ENCODE measurements at places on chromosomes 5 and 9. TPM values are rescaled to one million over a fixed set of nuclear protein-coding genes. Genes with fewer than 3 reads are reported as not detected.
A peak's percentile ranks its signal among the peaks of the same experiment; 100 is the strongest.

RASEF gene
- 0.29 TPM for total RNA-seq

ROR2 gene
- total RNA-seq = 37.4 TPM

GRCh38 chr5:153559926-153560325 lies 69.5 kb downstream of the GRIA1 start:
- H3K36me3 ChIP-seq = no peaks in the 10 kb centered on the region
- no peak overlapping the region for H3K4me3 ChIP-seq
- no peaks in the 10 kb centered on the region for H3K4me1 ChIP-seq
- DNase-seq = no peak
- no peak overlapping the region for H3K27ac ChIP-seq
- H3K27me3 ChIP-seq = no peaks in the 10 kb centered on the region

DNA sequence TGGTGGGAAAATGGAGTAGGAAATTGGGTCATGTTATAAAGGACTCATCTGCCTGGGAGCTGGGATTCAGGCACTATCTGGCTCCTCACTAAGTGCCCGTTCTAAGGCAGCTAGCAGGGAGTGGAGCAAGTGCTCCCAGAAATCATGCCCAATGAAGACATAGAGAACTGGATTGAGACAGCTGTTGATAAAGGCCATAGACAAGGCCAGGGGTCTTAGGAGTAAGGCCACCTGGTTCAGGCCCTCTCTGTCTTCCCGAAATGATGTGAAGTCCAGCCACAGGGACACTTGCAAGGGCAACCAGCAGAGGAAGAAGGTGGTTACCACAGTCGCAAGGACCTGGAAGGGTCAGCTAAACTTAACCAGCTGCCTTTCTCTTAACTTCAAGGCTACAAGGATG lies 20.1 kb upstream of the SPINK1 start:
- H3K36me3 ChIP-seq = no peaks in the 10 kb centered on the region
- DNase-seq = no peak
- no peaks in the 10 kb centered on the region for H3K4me1 ChIP-seq
- H3K27me3 ChIP-seq = no peaks in the 10 kb centered on the region
- H3K4me3 ChIP-seq = no peak overlapping the region

DNA sequence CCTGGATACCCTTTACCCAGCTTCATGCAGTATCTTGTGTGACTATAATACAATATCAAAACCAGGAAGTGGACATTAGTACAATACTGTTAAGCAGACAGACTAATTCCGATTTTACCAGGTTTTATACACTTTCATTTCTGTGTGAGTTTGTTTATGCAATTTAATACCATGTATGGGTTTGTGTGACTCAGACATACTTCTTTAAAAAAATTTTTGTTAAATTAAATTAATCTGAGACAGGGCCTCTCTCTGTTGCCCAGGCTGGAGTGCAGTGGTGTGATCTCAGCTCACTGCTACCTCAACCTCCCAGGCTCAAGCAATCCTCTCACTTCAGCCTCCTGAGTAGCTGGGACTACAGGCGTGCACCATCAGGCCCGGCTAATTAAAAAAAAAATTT lies 156.8 kb downstream of the GAPVD1 start:
- no peak overlapping the region for H3K4me3 ChIP-seq
- H3K27me3 ChIP-seq = no peaks in the 10 kb centered on the region
- H3K27ac ChIP-seq = no peak overlapping the region

- H3K27me3 ChIP-seq = no peaks in the 10 kb centered on the region
- H3K36me3 ChIP-seq = no peaks in the 10 kb centered on the region
Observed at GRCh38 chr5:36535859-36536615, 70.4 kb upstream of the SLC1A3 start.

- H3K27me3 ChIP-seq = no peaks in the 10 kb centered on the region
- H3K4me3 ChIP-seq = no peak overlapping the region
- H3K27ac ChIP-seq = no peak overlapping the region
- DNase-seq = no peak
- H3K4me1 ChIP-seq = peaks cover 14% of the 10 kb centered on the region
Observed at GRCh38 chr9:111839987-111840386, 45.2 kb upstream of the SHOC1 start.

GRCh38 chr5:133756036-133756435 lies 143.7 kb upstream of the FSTL4 start:
- no peak overlapping the region for H3K27ac ChIP-seq
- H3K36me3 ChIP-seq = no peaks in the 10 kb centered on the region
- no peaks in the 10 kb centered on the region for H3K27me3 ChIP-seq
- no peak overlapping the region for H3K4me3 ChIP-seq

GRCh38 chr5:179601871-179602625 lies 21.4 kb downstream of the HNRNPH1 start:
- no peak overlapping the region for H3K4me3 ChIP-seq
- no peak for DNase-seq
- no peaks in the 10 kb centered on the region for H3K27me3 ChIP-seq
- no peak overlapping the region for H3K27ac ChIP-seq
- peaks cover 51% of the 10 kb centered on the region for H3K36me3 ChIP-seq

DNA sequence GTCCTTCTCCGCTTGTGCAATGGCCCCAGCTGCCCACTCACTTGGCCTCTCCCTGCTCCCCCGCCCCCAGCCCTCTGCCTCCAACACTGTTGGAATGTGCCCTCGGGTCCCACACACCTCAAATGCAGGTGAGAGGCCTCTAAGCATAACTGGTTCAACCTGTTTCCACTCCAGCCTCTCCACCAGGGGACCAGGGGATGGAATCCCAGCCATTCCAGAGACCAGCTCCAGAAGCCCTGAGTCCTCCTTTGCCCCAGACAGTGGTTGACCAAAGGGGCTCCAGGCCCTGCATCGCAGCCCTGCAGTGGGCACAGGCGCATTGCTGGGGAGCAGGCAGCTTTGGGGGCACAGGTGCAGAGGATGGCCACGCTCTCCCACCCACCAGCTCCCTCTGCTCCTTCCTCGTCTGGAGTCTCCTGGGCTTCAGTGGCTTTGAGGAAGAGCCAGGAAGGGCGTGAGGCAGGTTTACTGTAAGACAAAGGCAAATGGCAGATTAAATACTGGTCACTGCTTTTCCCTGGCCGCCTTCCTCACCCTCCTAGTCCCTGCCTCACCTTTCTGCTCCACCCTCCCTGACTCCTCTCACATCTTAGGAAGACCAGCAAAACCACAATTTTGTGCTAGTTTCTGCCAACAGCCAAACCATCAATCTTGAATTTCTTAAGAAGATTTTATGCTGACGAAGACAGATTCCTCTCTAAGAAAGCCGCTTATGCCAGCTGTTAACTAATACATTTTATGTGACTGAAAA lies 29.1 kb upstream of the IRX2 start:
- no peak overlapping the region for H3K27ac ChIP-seq
- no peak for DNase-seq

DNA sequence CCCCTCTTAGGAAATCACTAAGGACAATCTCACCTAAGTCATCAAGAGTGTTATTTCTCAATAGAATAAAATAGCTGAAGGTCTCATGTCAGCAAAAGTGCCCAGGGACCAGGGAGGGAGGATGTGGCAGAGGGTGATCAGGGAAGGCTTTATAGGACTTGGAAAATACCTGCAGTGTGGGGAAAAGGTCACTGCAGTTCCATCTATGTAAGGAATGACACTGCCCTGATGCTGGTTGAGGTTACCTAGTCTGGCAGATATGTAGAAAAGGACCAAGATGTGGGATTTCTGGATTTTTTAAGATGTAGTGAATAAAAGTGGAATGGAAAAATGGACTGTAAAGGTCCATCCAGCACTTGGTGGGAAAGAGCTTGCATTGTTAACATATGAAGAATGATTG lies 18.3 kb downstream of the PRDM9 start:
- DNase-seq = no peak
- H3K27ac ChIP-seq = no peak overlapping the region
- H3K36me3 ChIP-seq = no peaks in the 10 kb centered on the region

GRCh38 chr5:141359790-141360426 lies at the start of gene PCDHGB2:
Gene PCDHGB2 (plus strand): TSS chr5:141359994. CDS start chr5:141360136, 142 bp downstream.
- no peak for DNase-seq
- no peak within 1 kb of the TSS for H3K27ac ChIP-seq
- H3K4me1 ChIP-seq = no peaks in the 10 kb centered on the region
- no peaks in the 10 kb centered on the region for H3K36me3 ChIP-seq

GRCh38 chr5:20618340-20618739 lies 630.3 kb upstream of the CDH18 start:
- H3K36me3 ChIP-seq = no peaks in the 10 kb centered on the region
- no peaks in the 10 kb centered on the region for H3K27me3 ChIP-seq
- no peak for DNase-seq
- no peaks in the 10 kb centered on the region for H3K4me1 ChIP-seq
- H3K27ac ChIP-seq = no peak overlapping the region

DNA sequence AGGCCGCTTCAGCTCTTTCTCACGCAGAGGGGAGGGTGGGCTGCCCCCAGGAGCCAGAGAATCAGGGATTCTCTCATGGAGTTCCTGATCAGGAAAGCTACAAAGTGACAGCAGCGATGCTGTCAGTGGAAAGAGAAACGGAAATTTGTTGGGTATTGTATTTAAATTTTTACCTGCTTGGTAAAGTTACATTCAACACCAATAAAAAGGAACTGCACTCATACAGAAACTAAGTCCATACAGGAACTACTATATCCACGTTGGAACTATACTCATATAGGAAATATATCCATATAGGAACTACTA lies 325.5 kb upstream of the IRX4 start:
- H3K4me1 ChIP-seq = no peaks in the 10 kb centered on the region
- no peak for DNase-seq
- no peak overlapping the region for H3K27ac ChIP-seq

DNA sequence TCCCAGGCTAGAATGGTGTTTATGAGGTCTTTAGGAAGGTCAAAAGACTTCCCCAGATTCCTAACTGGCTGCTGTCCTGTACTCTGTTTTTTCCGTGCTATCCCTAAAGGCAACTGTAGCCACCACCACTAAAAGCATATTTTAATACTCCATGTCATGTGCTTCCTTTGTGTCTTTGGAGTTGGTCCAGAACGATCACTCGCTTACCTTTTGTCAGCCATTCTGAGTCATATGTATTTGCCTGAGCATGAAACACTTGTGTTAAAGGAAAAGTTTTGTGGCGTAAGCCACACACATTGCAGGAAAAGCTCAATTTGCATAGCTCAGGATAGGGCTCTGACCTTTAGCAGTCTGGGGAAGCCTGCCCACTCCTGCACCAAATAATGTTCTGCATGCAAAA lies 299.6 kb downstream of the NTRK2 start:
- no peaks in the 10 kb centered on the region for H3K4me1 ChIP-seq
- no peaks in the 10 kb centered on the region for H3K36me3 ChIP-seq
- no peak for DNase-seq
- H3K4me3 ChIP-seq = no peak overlapping the region
- no peak overlapping the region for H3K27ac ChIP-seq
- no peaks in the 10 kb centered on the region for H3K27me3 ChIP-seq

GRCh38 chr9:105969636-105970035 lies 275.3 kb downstream of the TMEM38B start:
- no peaks in the 10 kb centered on the region for H3K4me1 ChIP-seq
- H3K27ac ChIP-seq = no peak overlapping the region
- H3K4me3 ChIP-seq = no peak overlapping the region
- no peaks in the 10 kb centered on the region for H3K36me3 ChIP-seq
- no peaks in the 10 kb centered on the region for H3K27me3 ChIP-seq

GRCh38 chr9:19511694-19512093 lies 102.9 kb downstream of the ACER2 start:
- no peaks in the 10 kb centered on the region for H3K27me3 ChIP-seq
- H3K4me3 ChIP-seq = no peak overlapping the region
- no peak for DNase-seq
- H3K27ac ChIP-seq = no peak overlapping the region
- H3K36me3 ChIP-seq = no peaks in the 10 kb centered on the region

DNA sequence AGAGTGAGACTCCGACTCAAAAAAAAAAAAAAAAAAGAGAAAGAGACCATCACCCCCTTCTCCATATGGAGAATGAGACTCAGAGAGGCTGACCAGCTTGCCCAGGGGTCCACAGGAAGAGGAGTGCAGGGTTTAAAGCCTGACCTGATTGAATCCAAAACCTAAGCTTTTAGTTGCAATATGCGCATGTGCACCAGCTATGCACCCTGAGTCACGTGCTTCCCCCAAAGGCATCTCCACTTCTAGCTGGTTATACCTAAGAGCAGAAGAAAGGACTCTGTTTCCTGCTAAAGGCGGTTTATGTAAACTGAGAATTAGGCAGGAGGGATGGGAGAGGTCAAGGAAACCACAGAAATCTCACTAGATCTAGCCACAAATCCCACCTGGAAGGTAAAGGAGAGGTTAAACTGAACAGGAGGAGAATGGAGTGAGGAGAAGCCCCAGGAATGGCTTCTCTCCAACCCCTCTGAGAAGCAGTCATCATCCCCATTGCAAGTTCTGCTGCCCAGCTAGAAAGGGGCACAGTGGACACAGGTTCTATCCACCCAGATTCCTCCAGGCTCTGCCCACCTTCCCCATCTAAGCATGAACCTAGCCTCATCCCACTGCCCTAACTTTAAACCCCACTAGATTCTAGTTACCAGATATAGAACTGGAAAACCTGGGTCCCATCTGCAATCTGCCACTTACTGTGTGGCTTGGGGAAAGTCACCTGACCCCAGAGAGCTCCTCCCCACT lies 171.3 kb downstream of the ACTL7B start:
- peak; percentile 79 for DNase-seq
- no peaks in the 10 kb centered on the region for H3K36me3 ChIP-seq
- H3K4me3 ChIP-seq = no peak overlapping the region

DNA sequence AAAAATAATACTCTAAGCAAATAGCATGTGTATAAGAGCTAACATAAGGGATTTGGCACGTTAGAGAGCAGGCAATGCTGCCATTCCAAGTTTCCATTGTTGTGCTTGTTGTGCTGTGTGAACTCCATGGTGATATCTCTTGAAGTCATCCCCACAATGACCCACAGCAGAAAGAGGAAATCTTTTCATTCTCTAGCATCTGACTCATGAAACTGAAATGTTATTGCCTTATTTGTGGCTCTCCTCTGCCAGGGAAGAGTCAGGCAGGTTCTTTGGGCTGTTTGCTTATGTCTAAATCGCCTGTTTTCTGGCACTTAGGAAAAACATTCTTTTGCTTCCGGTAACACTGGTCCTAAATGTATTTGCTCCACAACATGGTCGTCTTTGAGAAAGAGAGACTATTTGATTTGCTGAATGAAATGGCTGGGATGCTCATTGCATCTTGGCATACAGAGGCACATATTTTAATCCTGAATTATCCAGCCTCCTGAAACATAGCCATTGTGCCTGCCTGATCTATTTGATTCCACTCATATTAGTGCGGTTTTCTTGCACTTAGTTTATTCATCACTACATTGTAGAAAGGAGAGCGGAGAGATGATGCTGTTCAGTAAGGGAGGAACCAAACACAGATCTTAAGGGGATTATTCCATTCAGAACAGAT lies 188.8 kb downstream of the CSNK1G3 start:
- H3K36me3 ChIP-seq = no peaks in the 10 kb centered on the region
- H3K27me3 ChIP-seq = no peaks in the 10 kb centered on the region
- H3K4me3 ChIP-seq = no peak overlapping the region
- peak overlapping the region; percentile 83 for H3K27ac ChIP-seq
- H3K4me1 ChIP-seq = peaks cover 22% of the 10 kb centered on the region

- H3K4me3 ChIP-seq = peak overlapping the region; percentile 32
- no peaks in the 10 kb centered on the region for H3K36me3 ChIP-seq
- peaks cover 68% of the 10 kb centered on the region for H3K4me1 ChIP-seq
- H3K27me3 ChIP-seq = no peaks in the 10 kb centered on the region
- no peak for DNase-seq
- peak overlapping the region; percentile 74 for H3K27ac ChIP-seq
Observed at GRCh38 chr5:125411744-125412560, 665.5 kb upstream of the ZNF608 start.

GRCh38 chr9:73133921-73134407 lies 17.7 kb upstream of the ANXA1 start:
- H3K36me3 ChIP-seq = no peaks in the 10 kb centered on the region
- H3K4me3 ChIP-seq = no peak overlapping the region
- peaks cover 23% of the 10 kb centered on the region for H3K4me1 ChIP-seq
